Activated CD4-positive, alpha-beta T cell treated with anti-CD3 and anti-CD28 coated beads, Interleukin-2, amount 50 U/mL, for 48 hours (primary cell): ENCODE measurements at places on chromosomes 5 and 9.

DNA sequence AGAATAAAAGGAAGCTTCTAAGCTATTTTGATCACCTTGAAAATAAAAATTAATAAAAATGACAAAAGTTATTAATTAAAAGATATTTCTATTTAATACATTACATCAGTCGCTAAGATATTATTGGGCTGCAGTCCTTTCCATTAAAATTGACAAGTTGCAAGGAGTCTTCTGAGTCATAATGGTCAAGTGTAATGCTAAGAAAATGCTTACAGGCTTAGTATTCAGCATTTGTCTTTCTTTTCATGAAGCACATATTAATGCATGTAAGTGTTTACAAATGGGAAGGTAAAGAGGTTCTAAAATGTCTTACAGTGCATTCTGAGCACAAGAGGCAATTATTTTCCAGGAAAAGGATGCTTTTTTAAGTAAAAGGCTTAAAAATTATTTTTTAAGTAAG, 17.3 kb downstream of the SPINK9 start:
- no peak for DNase-seq

DNA sequence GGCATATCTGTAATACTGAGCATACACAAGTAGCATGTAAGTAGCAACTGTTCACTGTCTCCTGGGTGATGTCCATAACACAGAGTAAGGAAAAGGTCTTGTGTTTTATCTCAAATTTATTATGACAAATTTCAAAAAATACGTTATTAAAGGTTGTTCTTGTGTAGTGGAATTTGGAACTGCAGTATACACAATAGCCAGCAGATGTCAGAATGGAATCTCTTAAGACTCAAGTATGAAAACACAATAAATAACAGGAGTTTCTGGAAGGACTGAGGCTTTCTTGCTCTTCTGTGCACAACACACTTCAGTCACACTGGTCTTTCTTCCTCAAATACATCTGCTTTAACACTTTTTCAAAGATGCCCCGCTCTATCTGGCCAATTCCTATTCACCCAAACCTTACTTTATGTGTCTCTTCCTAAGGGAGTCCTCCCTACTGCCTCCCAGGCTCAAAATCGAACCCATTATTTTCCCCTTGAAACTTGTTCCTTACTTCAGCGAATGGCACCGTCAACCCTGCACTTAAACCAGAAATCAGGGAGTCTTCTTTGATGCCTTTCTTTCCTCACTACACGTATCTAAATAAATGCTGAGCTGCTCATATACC, 6.5 kb upstream of the FBXO10 start:
- no peak for DNase-seq

DNA sequence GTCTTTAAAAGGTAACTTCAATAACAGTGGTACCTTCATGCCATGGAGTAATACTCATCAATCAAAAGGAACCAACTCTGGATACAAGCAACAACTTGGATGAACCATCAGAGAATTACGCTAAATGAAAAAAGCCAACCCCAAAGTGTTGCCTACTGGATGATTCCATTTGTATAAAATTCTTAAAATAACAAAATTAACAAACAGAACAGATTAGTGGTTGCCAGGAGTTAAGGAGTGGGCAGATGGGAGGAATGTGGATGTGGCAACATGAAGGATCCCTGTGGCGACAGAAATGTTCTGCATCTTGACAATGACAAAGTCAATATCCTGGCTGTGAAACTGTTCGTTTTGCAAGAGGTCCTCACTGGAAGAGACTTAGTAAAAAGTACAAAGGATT, 50.5 kb downstream of the SPTLC1 start:
- no peak for DNase-seq

- no peak for DNase-seq
Observed at GRCh38 chr9:98372077-98372836, 116.8 kb upstream of the TBC1D2 start.

- DNase-seq, result no peak
Observed at GRCh38 chr5:24226479-24226878, 418.3 kb downstream of the CDH10 start.

GRCh38 chr5:168781941-168782571, 202.9 kb upstream of the PANK3 start:
- no peak for DNase-seq

- DNase-seq, result no peak
Observed at GRCh38 chr9:103669296-103669695, 424.8 kb upstream of the SMC2 start.

GRCh38 chr5:57783693-57784092, 301.1 kb upstream of the ACTBL2 start:
- DNase-seq, result no peak

DNA sequence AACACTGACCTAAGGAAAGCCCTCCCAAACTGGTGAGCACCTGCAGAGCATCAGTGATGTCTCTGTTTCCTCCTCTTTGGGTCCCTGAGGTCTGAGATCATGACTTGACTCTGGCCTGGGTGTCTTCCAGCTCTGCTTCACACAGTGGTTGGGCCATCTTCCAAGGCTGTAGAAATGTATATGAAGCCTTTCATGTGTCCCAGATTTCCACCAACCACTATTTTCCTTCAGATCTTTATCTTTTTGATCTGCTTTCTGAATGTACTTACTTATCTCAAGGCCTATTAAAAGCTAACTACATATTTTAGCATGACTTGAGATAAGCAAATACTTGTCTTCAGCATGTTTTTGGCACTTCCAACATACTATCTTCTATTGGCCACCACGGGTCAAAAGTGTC, 47.1 kb downstream of the PRELID2 start:
- no peak for DNase-seq

- no peak for DNase-seq
Observed at GRCh38 chr9:121767171-121767769, 115.8 kb downstream of the DAB2IP start.

GRCh38 chr5:100595812-100596173, 60.6 kb downstream of the FAM174A start:
- DNase-seq, result no peak

DNA sequence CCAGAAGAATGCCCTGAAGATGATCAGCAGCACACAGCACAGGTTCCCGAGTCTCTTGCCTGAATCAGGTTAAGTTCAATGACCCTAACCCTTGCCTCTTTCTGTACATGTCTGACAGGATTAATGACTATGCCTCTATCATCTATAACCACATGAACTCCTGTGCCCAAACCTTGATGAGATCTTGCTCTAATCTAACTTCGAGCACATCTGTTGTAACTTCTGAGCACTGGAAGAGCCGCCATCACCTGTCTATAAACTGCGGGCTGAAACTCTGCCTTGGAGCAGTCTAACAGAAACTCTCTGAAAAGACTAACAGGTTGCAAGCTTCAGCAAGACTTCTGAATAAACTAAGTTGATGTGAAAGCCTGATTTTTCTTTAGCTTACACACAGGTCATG, 44.5 kb downstream of the SERINC5 start:
- DNase-seq, result no peak

- DNase-seq, result no peak
Observed at GRCh38 chr5:169393907-169394306, 93.0 kb upstream of the SLIT3 start.

GRCh38 chr5:50647726-50648125, 18.7 kb upstream of the PARP8 start:
- no peak for DNase-seq

GRCh38 chr5:110255194-110255593, 471.3 kb downstream of the TMEM232 start:
- no peak for DNase-seq

DNA sequence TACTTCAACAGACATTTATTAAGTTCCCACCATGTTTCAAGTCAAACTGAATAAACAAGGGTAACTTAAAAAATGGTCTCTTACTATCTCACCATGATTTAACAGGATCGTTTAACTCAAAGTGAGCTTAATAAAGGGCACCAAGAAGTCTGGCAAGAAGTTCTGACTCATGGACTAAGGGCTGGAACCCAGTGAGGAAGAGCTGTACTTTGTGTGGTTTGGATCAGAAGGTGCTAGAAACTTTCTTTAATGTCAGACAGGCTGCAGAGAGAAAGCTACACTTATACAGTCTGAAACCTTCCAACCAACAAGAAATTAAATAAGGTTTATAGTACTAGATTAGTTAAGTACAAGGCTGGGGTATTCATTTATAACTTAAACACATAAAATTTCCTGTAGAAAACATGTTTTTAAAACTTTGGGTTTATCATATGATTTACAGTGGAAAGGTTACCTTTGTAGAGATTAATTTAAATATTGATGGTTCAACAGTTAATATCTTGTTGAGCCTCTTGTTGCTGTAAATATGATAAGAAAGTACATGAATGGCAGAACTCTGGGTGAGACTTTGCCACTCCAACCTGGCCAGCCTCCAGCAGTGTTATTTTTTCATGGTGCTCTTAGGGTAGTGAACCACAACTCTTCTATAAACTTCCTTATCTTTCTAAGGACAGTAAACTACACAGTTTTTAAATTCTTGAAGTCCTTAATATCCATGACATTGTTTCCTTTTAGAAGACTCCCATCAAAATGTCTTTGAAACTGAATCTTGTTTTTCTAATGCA, 162.8 kb downstream of the MAN2A1 start:
- DNase-seq, result no peak

DNA sequence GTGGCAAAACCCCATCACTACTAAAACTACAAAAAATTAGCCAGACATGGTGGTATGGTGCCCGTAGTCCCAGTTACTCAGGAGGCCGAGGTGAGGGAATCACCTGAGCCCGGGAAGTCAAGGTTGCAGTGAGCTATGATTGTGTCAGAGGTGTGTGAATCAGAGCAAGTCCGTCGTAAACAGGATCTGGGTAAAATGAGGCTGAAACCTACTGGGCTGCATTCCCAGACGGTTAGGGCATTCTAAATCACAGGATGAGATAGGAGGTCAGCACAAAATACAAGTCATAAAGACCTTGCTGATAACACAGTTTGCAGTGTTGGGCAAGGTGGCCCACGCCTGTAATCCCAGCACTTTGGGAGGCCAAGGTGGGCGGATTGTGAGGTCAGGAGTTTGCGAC, 1.9 kb upstream of the CLTB start:
- no peak for DNase-seq

- DNase-seq, result peak; percentile 8
Observed at GRCh38 chr5:42583322-42583721, 160.1 kb downstream of the GHR start.

DNA sequence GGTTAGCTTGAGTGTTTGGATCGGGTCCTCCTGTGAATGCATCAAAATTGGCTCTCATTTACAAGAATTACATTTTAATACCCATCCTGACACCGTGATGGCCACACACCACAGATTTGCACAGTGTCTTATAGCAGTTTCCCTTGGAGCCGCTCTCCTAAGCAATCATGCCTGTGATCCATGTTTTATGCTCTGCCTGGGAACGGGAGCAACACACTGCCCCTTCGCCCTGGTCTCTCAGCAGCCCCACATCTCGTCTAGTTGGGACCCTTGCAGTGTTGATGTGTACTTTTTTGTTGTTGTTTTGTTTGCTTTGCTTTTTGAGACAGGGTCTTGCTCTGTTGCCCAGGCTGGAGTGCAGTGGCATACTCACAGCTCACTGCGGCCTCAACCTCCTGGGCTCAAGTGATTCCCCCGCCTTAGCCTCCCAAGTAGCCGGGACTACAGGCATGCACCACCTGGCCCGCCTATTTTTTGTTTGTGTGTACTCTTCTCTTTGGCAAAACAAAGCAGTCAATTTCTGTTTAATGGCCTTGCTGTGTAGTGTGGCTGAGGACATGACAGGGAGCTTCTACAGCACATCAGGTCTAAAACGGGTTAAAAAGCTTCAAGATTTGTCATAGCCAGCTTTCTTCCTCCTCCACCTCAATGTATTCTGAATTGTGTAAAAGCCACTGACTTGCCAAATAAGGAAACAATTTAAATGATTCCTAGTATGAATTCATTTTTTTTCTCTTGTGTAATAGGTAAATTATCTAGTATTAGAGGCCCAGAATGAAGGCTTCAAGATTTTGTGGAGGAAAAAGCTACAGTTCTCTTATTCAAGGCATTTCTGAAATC, 101.6 kb upstream of the TBCA start:
- no peak for DNase-seq

DNA sequence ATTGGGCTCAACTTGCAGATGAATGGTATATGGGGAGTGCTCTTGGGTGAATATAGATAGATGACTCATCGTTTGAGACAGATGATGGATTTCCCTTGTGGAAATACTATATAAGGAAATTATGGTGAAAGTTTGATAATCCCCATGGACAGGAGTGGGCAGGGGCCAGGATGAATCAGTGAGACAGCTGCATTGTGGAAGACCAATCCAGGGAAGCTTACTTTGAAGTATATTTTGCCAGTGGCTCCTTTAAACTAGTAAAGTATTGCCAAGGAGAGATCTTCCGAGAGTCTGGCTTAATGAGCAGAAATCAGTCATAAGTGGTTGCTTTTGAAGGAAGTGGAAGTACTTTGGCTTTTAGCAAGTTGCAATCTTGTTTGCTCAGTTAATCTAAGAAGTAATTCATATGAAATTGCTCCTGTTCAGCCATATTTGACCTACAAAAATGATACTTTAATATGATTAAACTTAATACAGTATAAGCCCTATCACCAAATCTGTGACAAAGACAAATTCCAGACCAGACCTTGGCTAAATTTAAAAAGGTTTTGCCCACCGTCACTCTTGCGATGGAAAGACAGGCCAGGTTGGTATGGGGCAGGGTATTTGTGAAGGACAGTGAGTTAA, 9.3 kb upstream of the TNC start:
- no peak for DNase-seq

DNA sequence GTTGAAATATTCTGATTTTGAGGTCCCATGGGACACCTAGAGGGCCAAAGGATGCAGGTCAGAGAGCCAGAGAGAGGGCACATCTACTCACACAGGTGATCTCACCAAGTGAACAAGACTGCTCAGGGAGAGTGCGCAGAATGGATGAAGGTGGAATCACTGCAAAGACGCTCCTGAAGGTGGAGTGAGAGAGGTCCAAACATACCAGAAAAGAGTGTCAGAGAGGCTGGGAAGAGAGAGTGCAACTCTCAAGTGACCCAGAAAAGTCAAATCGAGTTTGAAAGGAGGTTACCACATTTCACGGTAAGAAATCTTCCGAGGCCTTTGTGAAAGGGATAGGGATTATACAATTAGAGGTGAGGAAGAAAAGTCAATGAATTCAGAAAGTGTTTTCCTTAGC, 173.4 kb downstream of the EPB41L4A start:
- DNase-seq, result no peak

DNA sequence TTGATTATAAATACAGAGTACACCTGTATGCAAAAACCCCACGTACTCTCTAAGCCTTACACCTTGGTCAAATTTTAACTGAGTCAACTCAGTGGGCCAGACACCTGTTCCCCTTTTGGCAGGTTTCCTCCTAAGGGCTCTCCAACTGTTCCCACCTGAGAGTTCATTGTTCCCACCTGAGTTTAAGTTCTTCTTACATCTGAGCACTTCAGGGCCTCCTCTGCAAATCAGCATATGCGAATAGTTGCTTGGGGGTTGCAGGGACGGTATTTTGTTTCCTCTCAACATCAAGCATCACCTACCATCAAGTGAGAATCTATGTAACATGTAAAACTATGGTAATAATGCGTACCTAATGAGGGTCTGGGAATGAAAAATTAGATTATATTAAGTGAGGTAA, 300.0 kb downstream of the PIK3R1 start:
- no peak for DNase-seq

- no peak for DNase-seq
Observed at GRCh38 chr5:145203193-145203592, 631.9 kb downstream of the PRELID2 start.
